ENCODE measurements at places on chromosomes 7 and 10.

DNA sequence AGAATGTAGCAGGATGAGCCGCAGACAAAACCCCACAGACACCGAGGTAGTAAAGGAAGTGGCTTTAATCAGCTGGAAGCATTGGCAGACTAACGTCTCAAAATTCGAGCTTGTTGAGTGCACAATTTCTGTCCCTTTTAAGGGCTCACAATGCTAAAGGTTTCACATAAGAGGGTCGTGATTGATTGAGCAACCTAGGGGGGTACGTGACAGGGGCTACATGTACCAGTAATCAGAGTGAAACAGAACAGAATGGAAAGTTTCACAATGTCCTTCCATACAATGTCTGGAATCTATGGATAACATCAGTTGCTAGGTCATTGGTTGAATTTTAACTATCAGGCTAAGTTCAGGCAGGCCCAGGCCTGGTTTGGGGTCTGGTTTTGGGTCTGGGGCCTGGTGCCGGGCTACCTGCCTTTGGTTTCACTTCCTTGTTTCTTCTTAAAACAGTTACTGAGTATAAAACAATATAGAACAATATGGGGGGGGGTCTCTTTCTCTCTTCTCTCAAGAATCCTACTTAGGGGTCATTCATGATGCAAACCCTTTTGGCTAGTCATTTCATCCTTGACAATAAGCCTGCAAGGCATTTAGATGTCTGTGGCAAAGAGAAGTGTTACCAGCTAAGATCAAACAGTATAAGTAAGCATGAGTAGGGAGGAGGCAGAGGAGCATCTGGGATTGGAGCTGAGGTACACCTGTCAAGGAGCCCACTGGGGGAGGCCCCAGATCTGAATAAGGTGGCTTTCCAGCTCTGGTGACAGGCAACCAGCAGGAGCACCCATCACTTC lies 364.1 kb downstream of the TNS3 start:
- no peak for DNase-seq

DNA sequence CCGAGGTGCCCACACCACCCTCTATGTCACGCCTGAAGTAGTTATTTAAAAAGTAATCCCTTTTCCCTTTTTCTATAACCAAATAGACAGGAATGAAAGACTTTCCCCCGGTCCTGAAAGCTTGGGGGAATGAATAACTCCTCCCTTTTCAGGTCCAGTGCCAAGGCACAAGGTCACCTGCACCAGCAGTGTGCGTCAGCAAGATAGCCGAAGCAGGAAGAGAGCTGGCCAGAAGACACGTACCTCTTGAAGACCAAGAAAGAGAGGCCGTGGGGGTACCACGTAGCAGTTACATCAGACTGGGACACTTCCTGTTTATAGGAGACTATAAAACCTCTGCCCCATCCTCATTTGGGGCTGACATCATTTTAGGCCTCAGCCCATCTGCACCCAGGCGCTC lies 10.7 kb upstream of the AKR1B1 start:
- no peak for DNase-seq

DNA sequence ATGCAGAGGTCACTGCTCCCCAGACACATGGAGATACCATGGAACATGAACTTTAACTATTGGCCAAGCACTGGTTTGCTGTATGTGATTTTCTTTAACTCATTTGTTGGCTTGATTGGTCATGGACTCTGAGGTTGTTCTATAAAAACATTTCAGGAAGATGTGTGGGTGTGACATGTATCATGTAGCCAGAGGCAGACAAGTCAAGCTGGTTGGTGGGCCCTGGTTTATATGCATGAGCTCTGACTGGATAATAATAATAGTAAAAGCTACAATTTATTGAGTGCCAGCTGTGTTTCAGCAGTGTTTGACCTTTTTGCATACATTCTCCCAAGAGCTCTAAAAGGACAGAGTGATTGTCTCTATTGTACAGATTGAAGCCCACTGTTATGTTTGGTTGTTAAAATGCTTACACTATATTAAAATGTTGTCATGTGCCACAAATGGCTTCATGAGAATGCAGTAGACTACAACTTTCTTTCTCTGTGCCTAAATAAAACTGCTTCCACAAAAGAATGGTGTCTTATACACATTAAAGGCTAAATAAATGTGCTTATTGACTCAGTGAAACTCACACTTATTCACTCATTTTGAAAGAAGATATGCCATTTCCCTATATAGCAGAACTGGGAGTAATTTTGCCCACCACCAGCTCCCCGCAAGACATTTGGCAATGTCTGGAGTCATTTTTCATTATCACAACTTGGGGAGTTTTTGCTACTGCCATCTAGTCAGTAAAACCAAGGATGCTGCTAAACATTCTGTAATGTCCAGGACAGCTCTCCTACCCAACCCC lies 243.6 kb upstream of the NFE2L3 start:
- no peak for DNase-seq

DNA sequence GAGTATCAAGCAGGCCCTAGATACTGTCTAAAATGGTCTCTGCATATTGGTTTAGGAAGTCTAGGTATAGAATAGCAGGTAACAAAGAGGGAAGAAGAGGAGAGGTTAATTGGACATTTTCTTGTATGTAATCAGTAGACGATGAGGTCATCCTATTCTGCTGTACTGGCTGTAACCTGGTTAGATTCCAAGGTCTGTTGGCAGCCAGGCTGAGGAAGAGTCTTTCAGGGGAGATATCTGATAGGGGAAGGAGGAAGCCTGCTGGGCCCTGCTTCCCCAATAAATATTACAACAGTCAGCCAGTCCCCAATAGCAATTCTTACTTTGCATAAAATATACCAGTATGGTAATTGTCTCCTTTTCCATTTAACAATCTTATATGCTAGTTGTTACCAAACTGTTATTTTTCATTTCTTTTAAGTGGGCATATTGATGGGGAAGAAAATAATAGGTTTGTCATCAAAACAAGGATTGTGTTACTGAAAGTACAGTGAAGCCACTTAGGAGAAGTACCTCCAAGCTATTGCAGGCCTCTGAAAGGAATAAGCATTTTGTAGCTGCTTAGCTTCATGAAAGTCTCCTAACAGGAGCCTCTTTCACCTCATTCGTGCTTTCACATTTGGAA lies 186.4 kb downstream of the LRRC4 start:
- DNase-seq: no peak

DNA sequence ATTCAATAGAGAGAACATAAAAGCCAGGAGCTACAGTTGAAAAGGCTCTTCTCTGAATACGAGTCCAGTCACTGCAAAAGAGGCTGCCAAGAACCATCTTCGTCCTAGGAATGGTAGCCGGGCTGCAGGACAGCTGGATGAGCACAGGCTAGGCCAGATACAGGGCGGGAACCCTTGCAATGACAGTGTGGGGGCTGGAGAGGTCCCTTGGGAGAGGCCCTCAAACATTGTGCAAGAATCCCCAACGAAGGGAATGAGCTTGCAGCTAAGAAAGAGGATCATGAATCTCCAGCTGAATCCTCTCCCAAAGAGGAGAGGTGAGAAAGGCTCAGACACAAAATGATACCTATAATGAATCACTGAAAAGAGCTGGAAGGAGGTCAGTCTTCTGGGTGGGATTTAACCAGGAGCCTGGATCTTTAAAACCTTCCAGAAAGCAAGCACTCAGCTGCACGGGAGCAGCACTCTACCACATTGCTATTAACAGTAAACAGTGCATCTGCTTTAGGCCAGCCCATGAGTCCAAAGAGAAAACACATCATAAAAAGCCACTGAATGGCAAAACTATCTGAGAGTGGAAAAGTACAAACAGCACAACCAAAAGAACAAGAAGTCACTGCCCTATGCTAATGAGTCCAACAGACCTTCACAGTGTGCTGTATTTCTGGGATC lies 287.9 kb downstream of the TNS3 start:
- DNase-seq: no peak

- DNase-seq: peak; percentile 70
Measured at GRCh38 chr10:61903221-61903927, 1.9 kb downstream of the ARID5B start.

DNA sequence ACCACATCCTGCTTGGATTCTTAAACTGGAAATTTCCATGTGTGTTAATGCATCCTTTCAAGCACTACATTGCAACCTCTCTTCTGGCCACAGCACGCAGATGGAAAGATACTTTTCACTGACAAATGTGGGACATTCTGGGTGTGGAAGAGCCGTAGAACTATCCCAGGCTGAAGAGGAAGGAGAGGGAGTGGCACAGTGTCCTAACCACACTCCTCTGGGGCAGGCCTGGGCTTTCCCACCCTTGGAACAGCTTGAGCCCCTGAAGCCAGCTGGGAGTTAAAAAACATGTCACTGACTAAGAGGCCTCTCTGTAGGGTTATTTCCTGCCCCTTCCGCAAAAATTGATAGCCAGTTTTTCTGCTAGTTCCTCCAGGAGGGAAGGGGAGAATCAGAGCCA lies 34.0 kb upstream of the DNMBP start:
- no peak for DNase-seq

GRCh38 chr10:8043569-8044306 lies 10.8 kb upstream of the GATA3 start:
- DNase-seq: no peak

DNA sequence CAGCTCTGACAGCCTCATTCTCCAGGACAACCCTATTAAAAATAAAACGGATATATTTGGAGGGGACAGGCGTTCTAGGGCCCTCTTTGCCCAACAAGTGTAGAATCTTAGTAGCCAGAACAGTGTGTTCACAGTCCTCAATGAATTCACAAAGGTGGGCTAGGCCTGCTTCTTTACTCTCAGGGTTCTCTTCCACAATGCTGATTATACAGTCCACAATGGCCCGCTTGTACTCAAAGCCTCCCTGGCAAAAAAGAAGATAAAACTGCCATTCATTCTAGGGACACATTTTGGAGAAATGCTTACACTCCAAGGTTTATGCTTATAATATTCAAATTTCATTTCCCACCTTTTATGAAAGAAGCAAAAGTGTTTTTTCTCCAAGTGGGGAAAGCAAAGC lies 62.6 kb downstream of the MEST start:
- DNase-seq: no peak

DNA sequence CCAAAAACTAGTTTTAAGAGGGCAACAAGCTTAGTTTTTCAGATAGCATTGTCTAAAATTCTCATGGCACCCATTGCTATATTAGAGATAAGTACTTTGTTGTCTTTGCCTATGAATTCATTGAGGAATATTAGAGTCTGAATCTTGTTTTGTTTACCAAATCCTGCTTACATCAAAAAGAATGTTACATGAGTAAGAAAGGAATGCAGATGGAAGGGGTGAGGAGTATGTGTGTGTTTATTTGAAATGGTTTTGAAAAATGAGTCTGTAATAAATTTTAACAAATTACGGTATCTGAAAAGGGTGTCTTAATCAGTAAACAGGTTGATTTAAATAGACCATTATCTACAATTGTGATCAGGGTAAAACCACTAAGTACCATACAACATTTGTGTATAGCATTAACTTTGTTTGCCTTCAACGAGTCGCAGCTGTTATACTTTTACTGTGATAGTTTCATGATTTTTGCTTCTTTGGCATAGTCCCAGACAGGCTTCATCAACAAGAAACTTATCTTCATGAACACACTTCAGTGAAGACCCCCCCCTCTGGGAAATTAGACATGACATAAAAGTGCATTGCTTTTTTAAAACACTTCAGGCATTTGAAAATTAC lies 1183.9 kb upstream of the C7orf33 start:
- no peak for DNase-seq

DNA sequence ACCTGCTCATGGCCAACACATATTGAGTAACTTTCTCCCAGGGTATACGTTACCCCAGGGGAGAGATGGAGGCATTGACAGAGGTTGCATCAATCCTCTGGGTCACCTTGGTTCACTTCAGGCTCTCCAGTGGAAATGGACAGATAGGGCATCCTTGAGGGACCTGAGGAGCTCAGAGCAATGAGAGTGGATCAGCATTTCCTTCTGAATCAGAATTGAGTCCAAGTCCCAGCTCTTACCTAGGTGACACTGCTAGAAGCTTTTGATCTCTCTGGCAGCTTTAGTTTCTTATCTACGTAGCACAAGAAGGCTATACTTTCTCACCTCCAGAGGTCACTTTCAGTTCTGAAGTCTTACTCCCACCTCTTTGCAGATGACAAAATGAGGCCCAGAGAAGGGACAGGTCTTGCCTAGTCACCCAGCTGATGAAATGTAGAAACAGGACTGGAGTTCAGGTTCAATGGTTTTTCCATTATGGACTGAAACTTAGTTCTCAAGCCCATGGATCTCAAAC lies 35.2 kb downstream of the PANK1 start:
- DNase-seq: no peak

- no peak for DNase-seq
Measured at GRCh38 chr10:51510231-51510630, 189.2 kb downstream of the CSTF2T start.

GRCh38 chr7:140923358-140924006 lies 1.2 kb downstream of the BRAF start:
- DNase-seq: peak; percentile 58

- no peak for DNase-seq
Measured at GRCh38 chr10:8121201-8121890, 66.9 kb downstream of the GATA3 start.

DNA sequence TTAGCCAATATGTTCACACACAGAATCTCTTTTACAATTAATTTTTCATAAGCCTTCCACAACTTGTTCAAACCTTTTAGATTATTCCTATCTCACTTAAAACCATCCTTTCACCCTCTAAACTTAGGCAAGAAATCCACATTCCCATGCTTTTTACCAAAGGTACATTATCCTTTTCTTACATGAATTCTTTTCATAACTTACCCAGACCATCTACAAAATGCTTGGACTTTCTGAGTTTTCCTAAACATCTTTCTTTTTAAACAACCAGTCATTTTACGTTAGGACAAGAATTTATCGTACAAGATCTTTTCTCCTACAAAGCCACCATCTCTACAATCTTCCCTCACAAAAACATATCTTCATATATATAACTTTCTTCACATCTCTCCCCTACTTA lies 18.8 kb upstream of the GARS1 start:
- DNase-seq: no peak

All from Karpas-422 (cell line).